Hematopoietic multipotent progenitor cell treated with erythropoietin and hydrocortisone succinate and interleukin-3 and kit ligand, for 6 days (in vitro differentiated cells): ENCODE measurements at places on chromosomes 1 and 21.

GRCh38 chr1:79638382-79638781, 631.9 kb upstream of the ADGRL4 start:
- no peak for DNase-seq

GRCh38 chr21:45164124-45164511, 89.7 kb downstream of the ADARB1 start:
- DNase-seq, result no peak

DNA sequence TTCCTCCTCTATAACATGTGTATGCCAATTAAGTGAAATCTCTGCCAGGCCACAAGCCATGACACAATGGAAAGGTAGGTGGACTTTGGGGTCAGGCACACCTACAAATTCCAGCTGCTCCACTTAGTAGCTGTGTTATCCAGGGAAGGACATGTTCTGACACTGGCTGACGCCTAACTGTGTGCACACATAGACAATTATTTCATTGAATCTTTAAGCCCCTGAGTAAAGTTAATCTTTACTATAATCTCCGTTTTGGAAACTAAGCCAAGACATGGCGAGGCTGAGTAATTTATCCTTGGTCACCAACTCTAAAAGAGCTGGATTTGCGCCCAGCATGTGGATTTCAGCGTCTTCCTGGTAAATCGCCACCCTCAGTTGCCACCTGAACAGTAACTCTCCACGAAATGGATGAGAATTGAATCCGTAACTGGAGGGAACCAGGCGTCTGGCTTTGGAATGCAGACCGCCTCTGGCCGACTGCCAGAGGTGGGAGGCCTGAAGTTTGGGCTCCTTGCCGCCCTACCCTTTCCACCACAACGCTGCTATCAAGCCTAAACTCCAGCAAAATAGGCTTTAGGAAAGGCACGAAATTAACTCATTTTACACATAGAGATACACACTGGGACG, 888 bp upstream of the SNRPE start:
- no peak for DNase-seq

DNA sequence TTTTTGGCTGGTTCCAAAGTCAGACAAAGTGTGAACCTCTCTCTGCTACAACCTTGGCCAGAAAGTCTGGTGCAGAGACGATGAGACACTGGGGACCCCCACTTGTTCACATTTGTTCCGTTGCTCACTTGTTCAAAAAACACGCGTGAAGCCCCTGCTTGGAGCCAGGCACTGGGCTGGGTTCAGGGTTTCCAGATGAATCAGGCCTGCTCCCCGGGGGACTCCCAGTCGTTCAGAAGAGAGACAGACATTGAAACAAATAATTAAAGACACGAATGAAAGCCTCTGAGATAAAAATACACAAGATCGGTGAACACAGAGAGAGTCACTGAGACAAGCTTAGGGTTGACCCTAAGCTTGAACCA, 101.5 kb upstream of the RUNX3 start:
- no peak for DNase-seq

DNA sequence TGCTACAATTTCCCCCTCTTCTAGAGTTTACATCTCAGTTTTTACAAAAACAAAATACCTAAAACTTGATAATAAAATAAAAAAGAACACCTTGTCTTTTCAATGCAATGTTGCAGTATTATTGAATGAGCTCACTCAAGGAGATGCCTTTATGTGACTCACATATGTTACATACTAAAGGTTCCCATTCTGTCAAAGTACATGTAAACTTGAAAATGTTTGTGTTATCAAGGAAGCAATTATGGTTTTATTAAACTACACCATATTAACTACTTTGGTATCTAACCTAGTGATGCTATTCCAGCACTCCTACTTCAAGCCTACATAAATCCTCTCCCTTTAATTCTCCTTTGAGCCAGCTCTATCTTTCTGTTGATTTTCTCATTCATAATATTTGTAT, 658.3 kb downstream of the PTPRC start:
- no peak for DNase-seq

DNA sequence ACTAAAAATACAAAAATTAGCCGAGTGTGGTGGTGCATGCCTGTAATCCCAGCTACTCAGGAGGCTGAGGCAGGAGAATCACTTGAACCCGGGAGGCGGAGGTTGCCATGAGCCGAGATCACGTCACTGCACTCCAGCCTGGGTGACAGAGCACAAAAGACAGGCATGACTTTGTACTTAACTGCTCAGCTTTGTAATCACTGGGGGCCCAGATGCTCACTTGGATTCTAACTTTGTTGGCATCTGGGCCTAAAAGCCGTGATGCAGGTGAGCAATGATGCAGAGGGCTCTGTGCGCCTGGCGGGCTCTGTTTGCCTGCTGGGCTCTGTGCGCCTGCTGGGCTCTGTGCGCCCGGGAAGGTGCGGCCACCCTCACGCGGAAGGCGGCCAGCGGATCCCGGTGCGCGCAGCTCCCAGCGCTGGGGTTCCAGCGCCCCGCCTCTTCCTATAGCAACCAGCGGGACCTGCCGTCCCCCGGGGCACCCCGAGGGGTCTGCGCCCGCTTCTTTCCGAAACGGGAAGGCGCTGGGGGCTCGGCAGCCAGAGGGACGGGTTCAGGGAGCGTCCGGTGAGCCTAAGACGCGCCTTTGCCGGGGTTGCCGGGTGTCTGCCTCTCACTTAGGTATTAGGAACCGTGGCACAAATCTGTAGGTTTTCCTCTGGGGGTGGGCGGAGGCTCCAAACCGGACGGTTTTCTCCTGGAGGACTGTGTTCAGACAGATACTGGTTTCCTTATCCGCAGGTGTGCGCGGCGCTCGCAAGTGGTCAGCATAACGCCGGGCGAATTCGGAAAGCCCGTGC, 31.7 kb downstream of the PRMT2 start:
- peak; percentile 42 for DNase-seq

- no peak for DNase-seq
Observed at GRCh38 chr1:6560267-6560666, 5.2 kb downstream of the TAS1R1 start.

GRCh38 chr1:243733670-243734307, 116.3 kb downstream of the AKT3 start:
- DNase-seq, result no peak

DNA sequence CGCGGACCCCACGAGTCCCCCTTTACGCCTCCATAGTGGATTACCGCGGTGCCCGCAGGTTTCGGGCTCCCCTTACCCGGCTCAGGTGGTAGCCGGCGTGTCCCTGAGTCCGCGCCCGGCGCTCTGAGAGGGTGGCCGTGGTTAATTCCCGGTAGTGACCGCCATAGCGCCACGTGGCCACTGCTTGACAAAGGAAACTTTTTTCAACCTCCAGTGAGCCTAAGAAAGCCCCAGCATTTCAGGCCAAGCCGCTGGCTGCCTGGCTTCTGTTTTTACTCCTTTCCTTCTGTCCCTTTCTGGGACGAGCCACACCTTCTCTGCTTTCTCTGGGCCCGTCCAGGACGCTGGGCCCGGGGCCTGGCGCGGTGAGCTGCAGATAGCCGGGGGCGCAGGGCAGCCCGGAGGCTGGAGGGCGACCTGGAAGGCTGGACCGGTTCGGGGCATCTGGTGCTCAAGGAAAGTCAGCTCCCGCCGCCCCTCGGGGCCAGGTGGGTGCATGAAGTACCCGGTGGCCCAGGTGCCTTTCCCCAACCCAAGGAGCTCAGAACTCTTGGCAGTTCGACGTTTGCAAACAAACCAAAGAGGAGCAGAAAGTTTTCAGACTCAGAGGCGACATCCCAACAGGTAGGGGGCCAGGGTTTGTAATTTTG, 540 bp upstream of the C1orf198 start:
- DNase-seq, result peak; percentile 69

DNA sequence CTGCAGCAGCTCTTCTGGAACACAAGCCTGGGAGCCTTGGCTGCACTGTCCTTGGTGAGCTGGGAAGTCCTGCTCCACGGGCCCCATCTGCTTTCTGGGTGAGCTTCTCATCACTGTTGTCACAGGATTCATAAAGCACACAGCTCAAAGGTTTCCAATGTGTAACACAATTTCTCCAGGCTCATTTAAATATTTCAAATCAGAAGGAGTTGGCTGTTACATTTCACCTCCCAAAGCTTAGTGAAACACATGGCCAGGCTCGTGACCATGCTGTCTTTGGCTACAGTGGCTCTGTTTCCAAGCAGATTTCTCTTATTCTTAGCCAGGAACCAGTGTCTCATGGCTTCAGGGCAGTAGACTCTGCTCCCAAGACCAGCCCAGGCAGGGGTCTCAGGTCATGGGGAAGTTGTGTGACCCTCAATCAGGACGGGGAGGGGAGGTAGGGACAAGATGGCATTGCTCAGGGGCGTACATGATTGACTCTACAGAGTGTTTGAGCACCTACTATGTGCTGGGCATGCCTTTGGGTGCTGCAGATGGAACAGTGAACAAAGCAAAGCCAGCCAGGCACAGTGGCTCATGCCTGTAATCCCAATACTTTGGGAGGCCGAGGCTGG, 353.0 kb downstream of the NPHP4 start:
- DNase-seq, result no peak

DNA sequence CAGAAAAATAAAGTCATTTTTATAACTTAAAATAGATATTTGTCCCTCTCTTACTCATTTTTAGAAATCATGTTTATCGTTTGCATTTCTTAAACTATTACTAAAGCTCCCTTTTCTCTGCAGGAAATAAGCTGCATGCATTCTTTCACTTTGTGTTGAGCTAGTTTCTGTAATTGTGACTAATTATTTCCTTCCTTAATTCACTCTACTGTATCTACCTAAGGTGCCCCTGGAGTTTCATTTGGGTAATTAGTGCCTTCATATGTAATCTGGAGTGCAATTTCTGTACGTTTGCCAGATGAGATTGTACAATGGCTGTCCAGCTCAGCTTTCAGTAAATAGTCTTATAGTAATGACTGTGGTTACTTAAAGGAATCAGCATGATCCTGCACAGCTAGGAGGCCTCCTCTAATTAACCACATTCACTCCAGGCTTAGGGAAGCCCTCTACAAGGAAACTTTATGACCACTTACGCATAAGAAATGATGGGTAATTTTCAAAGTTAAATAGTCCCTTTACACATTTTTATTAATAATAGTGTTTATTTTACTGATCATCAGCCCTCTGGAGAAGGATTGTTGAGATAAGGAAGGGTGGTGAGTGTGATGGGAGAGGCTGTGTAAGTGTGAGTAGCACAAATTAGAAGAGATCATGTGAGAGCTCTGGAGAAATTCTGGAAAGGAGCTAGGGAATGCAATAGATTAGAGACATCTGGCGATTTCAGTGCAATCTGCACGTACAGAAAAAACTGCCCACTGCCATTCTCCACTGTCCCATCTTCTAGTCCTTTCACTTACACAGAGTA, 86.8 kb downstream of the LRRC8C start:
- DNase-seq, result peak; percentile 71

- no peak for DNase-seq
Observed at GRCh38 chr1:41639332-41639936, 155.0 kb upstream of the EDN2 start.

- no peak for DNase-seq
Observed at GRCh38 chr1:220754212-220754917, 6.2 kb downstream of the MTARC2 start.

DNA sequence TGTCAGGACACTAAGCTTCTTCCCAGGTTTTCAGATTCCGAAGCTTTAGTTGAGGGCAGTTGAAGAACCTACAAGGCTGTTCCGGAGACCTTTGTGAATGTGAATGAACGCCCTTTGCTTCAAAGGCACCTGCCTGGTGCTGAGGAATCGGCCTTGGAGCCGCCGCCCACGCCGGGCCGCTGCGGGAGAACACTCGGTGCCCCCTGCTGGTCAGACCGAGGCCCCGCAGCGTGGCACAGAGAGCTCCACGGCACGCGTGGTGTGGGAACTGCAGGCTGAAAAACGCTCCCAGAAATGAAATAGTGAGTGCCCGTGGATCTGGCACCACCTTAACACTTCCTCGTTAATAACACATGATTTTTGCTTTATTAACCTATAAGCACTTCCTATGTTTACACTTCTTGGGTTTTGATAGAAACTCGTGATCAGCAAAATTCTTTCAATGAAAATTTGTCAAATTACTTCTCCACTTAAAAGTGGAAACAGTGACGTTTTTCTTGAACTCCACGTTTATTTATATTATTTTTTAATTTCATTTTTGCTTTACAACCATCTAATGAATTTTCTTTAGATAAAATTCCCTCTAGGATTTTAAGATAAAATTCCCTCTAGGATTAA, 460.6 kb downstream of the DSCAM start:
- peak; percentile 69 for DNase-seq

DNA sequence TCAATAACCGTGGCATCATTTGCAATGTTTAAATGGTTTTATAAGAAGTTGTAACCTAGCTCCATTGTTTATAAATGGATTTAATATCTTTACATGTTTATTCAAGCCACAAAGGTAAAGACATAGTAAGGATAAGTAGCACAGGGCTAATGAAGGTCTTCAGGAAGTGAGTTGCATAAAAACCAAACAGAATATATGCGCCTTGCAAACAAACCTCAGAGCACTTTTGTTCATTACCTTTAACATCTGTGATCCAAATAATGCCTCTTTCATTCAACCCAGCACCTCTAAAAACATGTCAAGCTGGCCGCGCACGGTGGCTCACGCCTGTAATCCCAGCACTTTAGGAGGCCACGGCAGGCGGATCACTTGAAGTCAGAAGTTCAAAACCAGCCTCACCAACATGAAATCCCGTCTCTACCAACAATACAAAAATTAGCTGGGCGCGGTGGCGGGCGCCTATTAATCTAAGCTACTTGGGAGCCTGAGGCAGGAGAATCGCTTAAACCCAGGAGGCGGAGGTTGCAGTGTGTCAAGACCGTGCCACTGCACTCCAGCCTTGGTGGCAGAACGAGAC, 25.3 kb downstream of the BRINP3 start:
- DNase-seq, result no peak

DNA sequence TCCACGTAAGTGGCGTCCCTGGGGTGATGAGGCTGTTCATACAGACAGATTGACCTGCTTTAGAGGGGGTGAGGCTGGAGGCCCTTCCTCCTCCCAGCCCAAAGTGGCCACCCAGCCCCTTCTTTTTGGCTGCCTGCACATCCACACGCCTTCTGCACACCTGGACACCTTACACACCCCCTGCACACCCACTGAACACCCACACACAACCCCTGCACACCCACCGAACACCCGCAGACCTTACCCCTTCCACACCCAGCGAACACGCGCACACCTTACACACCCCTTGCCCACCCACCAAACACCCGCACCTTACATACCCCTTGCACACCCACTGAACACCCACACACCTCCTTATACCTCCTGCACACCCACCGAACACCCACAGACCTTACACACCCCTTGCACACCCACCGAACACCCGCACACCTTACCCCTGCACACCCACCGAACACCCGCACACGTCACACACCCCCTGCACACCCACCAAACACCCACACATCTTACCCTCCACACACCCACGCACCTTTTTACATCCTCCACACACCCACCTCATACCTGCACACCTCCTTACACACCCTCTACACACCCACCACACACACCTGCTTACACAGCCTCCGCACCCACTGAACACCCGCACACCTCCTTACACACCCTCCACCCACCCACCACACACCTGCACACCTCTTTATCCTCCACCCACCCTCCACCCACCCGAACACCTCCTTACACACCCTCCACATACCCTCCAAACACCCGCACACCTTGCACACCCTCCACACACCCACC, 37.7 kb downstream of the COQ8A start:
- no peak for DNase-seq

GRCh38 chr1:247385283-247385682, 30.7 kb upstream of the NLRP3 start:
- no peak for DNase-seq

GRCh38 chr1:106721790-106722189, 334.7 kb upstream of the PRMT6 start:
- DNase-seq, result no peak

GRCh38 chr1:223198628-223198965, 55.5 kb upstream of the TLR5 start:
- peak; percentile 21 for DNase-seq
